HuH-7 (cell line): ENCODE measurements at places on chromosomes 7 and 10.

DNA sequence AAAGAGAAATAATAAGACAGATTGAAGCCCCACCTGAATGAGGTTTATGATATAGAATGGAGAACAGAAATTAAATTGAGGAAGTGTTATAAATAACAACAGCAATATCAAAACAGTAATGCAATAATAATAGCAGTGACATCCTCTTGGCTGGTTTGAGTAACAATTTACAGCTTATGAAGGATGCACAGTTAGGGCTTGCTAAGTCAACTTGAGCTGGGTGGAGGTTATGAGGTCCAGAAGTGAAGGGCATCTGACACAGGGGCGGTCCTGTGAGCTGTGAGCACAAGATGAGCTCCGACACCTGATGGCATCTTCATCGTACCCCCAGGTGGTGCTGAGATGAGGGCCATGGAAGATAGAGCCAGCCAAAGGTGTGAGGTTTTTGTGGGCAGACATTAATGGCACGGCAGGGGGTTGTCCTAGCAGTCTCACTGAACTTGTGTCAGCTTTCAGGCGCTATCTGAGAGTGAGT, 30.5 kb downstream of the ARHGAP22 start:
- DNase-seq, result no peak

DNA sequence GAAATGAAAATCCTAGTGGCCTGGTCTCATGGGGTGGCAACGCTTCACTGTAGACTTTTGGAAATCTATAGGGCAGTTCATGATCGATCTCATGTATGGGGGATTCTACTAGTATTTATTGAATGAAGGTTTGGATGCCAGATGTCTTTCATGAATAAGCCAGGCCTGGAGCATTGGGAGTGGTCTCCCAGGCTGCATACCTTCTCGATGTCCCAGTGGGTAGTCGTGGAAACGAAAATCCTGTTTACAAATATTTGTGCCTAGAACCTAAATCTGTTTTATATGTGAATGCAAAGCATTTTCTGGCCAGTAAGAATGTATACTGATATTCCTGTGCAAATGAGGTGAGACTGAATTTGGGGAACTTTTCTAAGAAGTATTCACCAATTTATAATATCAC, 105.0 kb upstream of the C1QL3 start:
- no peak for DNase-seq

DNA sequence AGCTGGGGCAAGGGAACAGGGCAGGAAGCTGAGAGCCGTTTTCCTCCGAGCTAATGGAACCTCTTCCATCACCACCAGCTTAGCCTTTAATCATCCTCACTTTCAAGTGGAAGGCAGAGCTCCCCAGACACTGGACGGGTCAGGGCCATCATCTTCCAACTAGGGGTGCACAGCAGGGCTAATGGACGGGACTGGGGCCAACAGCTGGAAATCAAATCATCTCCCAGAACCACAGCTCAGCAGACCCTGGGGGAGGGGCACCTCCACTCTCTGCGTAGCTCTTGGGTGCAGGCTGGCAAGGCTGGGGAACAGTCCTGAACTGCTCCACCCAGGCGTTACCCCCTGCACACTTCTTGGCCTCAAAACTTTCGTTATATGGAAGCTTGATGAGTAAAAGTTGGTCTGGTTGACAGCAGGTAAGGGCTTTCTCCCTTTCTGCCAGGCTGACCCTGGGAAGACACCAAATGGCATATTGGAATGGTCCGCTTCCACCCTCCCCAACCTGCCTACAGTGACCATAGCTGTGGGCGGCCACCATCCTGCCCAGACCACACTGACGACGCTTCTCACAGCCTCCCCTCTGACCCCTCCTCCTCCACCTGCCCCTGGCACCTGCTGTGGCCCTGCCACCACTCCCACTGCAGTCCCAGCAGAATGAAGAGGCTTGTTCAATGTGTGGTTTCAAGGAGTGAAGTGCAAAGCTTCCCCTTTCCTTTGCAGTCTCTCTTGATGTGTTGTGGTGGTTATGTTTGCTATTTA, 51.7 kb upstream of the RET start:
- no peak for DNase-seq

GRCh38 chr7:135246191-135246825, 12.7 kb downstream of the STRA8 start:
- no peak for DNase-seq

- DNase-seq, result no peak
Observed at GRCh38 chr10:63798599-63799498, 277.6 kb downstream of the REEP3 start.
